ENCODE measurements at places on chromosomes 7 and 10. TPM values are rescaled to one million over a fixed set of nuclear protein-coding genes. Genes with fewer than 3 reads are reported as not detected.

Gene MACC1
- 86.5 TPM for total RNA-seq

Gene NAPEPLD
- total RNA-seq, result 8.9 TPM

Gene CLDN4
- total RNA-seq, result 229 TPM

Gene UNCX
- total RNA-seq, result not detected

Gene RBP4
- total RNA-seq, result 11.5 TPM

Gene CPVL
- 4.6 TPM for total RNA-seq

Gene TEX47
- total RNA-seq, result not detected

Gene TOMM7
- total RNA-seq, result 112 TPM

Gene SEMA3E
- under 0.01 TPM for total RNA-seq

Gene SH2B2
- 7.4 TPM for total RNA-seq

Gene GALNT17
- 8.7 TPM for total RNA-seq

Gene MAGI2
- 7.9 TPM for total RNA-seq

DNA sequence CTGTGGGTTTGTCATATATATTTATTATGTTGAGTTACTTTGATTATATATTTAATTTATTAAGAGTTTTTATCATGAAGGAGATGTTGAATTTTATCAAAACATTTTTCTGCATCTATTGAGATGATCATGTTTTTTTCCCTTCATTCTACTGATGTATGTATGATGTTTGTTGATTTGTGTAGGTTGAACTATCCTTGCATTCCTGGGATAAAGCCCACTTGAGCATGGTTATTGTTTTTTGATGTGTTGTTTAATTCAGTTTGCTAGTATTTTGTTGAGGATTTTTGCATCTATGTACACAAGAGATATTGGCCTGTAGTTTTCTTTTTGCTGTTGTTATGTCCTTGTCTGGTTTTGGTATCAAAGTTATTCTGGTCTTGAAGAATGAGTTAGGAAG is 31.1 kb downstream of the SCART1 start:
- no peak overlapping the region for H3K27ac ChIP-seq
- no peaks in the 10 kb centered on the region for H3K27me3 ChIP-seq
- no peaks in the 10 kb centered on the region for H3K36me3 ChIP-seq

DNA sequence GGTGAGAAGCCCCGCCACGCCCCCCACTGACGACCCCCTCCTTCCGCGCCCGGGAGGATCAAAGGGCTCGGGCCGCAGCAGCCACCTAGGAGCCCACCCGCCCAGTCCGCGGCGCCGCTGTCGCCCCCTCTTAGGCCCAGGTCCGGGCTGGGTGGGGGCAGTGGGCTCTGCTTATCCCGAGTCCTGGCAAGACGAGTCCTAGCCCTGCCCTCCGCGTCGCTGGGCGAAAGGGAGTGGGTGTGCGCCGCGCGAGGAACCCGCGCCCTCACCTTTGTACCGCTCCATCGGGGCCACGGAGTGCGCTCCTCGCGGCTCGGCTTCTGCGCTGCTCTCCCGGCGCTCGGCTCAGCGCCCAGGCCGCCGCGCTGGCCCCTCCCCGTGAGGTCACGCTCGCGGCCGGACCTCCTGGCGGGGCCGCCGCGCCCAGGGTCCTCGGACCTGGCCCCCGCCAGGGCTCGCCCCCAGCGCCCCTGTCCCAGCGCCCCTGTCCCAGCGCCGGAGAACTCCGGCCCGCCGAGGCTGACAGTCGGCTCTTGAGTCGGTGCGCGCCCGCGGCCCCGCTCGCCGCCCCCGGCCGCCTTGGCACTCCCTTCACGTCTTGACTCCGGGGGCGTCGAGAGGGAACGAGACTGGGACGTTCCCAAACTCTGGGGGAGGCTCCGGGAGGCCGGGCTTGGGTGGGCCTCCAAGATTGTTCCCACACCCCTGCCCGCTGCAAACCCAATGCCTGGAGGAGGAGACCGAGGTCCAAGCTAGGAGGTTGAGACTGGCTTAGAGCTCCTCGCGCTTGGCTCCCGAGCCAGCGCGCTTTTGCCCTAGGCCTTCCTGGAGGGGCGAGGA is at the start of gene AFAP1L2:
AFAP1L2 (minus strand) TSS at position 332 of the 840 bp plus-strand sequence; CDS start at position 285, 47 bp downstream.
- H3K27me3 ChIP-seq, result peaks cover 14% of the 10 kb centered on the region
- H3K4me3 ChIP-seq, result peak within 1 kb of the TSS; percentile 48
- no peak for DNase-seq
- no peaks in the 10 kb centered on the region for H3K36me3 ChIP-seq
- H3K27ac ChIP-seq, result peak within 1 kb of the TSS; percentile 45

DNA sequence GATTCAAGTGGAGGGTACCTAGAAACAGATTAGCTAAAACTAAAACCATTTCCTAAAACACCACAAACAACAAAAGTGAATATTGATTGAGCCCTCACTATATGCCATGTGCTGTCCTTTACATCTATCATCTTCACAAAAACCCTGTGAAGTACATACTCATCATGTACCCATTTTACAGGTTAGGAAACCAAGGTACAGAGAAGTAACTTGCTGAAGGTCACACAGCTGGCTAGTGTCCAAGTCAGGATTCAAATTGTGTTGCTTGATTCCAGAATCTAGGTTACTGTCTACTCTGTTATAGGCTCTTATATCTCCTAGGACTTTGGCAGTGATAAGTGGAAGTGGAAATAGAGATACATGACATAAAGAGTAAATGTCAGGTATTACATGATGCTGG is 463.8 kb downstream of the LRMDA start:
- no peaks in the 10 kb centered on the region for H3K27me3 ChIP-seq
- DNase-seq, result no peak
- no peaks in the 10 kb centered on the region for H3K36me3 ChIP-seq

- DNase-seq, result no peak
- H3K4me1 ChIP-seq, result no peaks in the 10 kb centered on the region
- H3K36me3 ChIP-seq, result no peaks in the 10 kb centered on the region
- H3K4me3 ChIP-seq, result no peak overlapping the region
- no peak overlapping the region for H3K27ac ChIP-seq
These were observed 130.9 kb upstream of the MKLN1 start for GRCh38 chr7:131196803-131197202.

- no peaks in the 10 kb centered on the region for H3K36me3 ChIP-seq
- H3K27me3 ChIP-seq, result no peaks in the 10 kb centered on the region
- no peak overlapping the region for H3K4me3 ChIP-seq
- H3K27ac ChIP-seq, result peak overlapping the region; percentile 98
- peaks cover 72% of the 10 kb centered on the region for H3K4me1 ChIP-seq
- no peak for DNase-seq
These were observed 14.1 kb upstream of the DDIT4 start for GRCh38 chr10:72259491-72260238.

DNA sequence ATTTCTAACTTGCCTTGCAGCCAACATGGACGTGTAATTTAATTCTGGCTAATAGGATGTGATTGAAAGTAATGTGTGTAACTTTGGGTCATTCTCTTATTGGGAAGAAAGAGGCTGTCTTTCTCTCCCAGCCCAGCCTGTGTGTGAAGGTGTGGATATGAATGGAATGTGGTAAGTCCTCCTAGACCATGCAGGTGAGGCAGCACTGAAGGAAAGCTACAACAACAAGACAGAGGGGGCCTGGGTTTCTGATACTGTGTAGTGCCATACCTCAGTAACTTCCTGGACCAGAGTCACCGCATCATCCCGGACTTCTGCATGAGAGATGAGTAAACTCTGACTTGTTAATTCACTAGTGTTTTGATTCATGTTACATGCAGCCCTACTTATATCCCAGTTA is 237.0 kb downstream of the EXOC4 start:
- no peaks in the 10 kb centered on the region for H3K27me3 ChIP-seq
- H3K4me3 ChIP-seq, result no peak overlapping the region
- H3K27ac ChIP-seq, result no peak overlapping the region
- no peaks in the 10 kb centered on the region for H3K36me3 ChIP-seq
- no peak for DNase-seq

DNA sequence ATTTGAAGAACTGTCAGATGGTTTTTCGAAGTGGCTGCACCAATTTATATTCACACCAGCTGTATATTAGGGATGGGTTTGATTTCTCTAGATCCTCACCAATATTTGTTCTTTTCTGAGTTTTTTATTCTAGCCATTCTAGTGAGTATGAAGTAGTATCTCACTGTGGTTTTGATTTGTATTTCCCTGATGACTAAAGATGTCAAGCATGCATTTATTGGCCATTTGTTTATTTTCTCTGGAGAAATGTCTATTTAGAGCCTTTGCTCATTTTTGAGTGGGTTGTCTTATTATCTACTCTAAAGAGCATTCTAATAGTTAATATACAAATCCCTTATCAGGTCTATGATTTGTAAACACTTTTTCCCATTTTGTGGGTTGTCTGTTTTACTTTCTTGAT is 123.9 kb downstream of the PCLO start:
- no peak for DNase-seq
- H3K27me3 ChIP-seq, result no peaks in the 10 kb centered on the region
- no peak overlapping the region for H3K27ac ChIP-seq
- no peaks in the 10 kb centered on the region for H3K36me3 ChIP-seq
- no peak overlapping the region for H3K4me3 ChIP-seq

DNA sequence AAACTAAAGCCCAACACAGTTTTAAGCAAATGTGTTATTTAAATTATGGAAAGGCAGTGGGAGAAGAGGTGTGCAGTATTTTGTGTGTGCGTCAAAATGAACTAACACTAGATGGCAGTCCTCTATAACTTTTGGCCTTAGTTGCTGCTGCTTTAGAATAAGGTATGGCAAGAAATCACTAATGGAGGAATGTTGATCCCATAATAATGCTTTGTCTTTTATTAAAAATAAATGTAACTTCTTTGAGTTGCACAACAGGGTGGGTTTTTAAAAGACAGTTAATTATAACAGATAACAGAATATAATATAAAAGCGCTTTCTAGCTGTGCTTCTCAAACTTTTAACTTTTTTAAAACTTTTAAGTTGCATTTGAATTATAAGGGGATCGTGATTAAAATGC is 56.4 kb downstream of the BBS9 start:
- no peak for DNase-seq
- no peaks in the 10 kb centered on the region for H3K36me3 ChIP-seq
- H3K27me3 ChIP-seq, result no peaks in the 10 kb centered on the region
- no peak overlapping the region for H3K27ac ChIP-seq
- H3K4me3 ChIP-seq, result no peak overlapping the region

GRCh38 chr10:20890491-20891337 is 6.4 kb downstream of the NEBL start:
- DNase-seq, result no peak
- no peak overlapping the region for H3K27ac ChIP-seq
- H3K4me1 ChIP-seq, result no peaks in the 10 kb centered on the region
- no peak overlapping the region for H3K4me3 ChIP-seq

DNA sequence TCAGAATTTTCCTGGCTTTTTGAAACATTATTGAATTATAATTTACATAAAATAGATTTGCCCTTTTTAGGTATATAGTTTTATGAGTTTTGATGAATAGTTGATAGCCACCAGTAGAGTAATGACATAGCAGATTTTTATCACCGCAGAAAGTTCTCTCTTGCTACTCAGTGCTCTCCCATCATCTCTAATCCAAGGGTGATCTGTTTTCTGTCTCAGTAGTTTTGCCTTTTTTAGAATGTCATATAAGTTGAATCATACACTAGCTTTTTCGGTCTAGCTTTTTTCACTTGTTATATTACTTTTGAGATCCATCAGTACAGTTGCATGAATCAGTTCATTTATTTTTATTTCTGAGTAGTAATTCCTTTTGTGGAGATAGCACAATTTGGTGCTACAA is 17.9 kb downstream of the RSBN1L start:
- H3K36me3 ChIP-seq, result no peaks in the 10 kb centered on the region
- DNase-seq, result no peak
- no peaks in the 10 kb centered on the region for H3K27me3 ChIP-seq
- peaks cover 11% of the 10 kb centered on the region for H3K4me1 ChIP-seq
- no peak overlapping the region for H3K4me3 ChIP-seq

GRCh38 chr10:129848696-129849451 is 115.2 kb downstream of the EBF3 start:
- H3K27ac ChIP-seq, result no peak overlapping the region
- H3K36me3 ChIP-seq, result no peaks in the 10 kb centered on the region
- no peaks in the 10 kb centered on the region for H3K27me3 ChIP-seq
- peaks cover 6% of the 10 kb centered on the region for H3K4me1 ChIP-seq

- H3K27me3 ChIP-seq, result no peaks in the 10 kb centered on the region
- DNase-seq, result no peak
- H3K27ac ChIP-seq, result no peak overlapping the region
- no peaks in the 10 kb centered on the region for H3K36me3 ChIP-seq
These were observed 70.5 kb downstream of the ADAM12 start for GRCh38 chr10:126317751-126318150.

DNA sequence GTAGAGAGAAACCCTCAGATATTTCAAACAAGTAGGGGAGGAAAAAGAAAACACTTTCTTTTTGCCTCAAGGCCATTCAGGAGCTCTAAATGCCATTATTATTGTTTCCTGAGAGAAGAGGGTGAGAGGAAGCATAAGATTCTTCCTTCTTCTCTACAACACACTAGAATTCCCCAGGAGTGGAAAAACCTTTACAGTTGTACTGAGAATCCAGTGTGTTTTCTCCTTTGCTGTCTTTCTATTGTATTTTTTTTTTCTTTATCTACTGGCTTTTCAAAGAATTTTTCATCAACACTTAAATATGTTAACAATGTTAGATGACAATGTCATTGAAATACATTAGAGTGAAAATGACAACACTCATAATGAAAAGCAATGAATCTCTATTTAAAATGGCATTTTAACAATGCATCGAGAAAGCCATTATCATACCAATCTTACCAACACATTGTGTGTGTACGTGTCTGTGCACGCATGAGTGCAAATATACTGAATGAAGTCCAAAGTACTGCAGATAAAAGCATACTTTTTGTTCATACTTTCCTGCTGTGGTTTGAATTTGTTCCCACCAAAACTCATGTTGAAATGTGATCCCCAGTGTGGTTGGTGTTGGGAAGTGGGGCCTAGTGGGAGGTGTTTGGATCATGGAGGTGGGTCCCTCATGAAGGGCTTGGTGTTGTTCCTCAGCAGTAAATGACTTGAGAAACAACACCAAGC is 24.2 kb upstream of the MACC1 start:
- no peak for DNase-seq
- no peaks in the 10 kb centered on the region for H3K36me3 ChIP-seq
- no peaks in the 10 kb centered on the region for H3K27me3 ChIP-seq
- no peak overlapping the region for H3K27ac ChIP-seq

- no peak for DNase-seq
- peaks cover 25% of the 10 kb centered on the region for H3K4me1 ChIP-seq
- H3K27ac ChIP-seq, result no peak overlapping the region
These were observed 40.4 kb downstream of the PIP4K2A start for GRCh38 chr10:22673785-22674572.

- no peak for DNase-seq
- H3K4me1 ChIP-seq, result peaks cover 24% of the 10 kb centered on the region
- no peaks in the 10 kb centered on the region for H3K27me3 ChIP-seq
- peak overlapping the region; percentile 75 for H3K27ac ChIP-seq
- no peaks in the 10 kb centered on the region for H3K36me3 ChIP-seq
These were observed 4.6 kb downstream of the AKR1B1 start for GRCh38 chr7:134454277-134454676.

DNA sequence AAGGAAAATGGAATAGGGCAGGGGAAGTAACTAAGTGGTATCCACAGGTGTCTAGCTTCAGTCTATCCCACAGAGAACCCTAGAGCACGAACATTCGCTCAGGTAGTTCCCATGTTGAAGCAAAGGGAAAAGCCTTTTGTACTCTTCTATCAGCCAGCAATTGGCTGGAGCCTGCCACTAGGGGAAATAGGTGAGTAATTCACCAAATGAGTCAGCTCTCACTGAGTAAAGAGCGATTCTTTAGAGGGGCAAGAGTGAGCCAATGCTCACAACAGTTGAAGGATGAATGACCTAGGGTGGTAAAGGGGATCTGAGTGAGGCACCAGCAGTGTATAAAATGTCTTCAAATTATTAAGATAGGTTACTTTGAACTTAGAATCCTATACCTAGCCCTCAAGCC is 94.1 kb upstream of the ZNF800 start:
- H3K27me3 ChIP-seq, result no peaks in the 10 kb centered on the region
- H3K4me3 ChIP-seq, result no peak overlapping the region
- no peaks in the 10 kb centered on the region for H3K36me3 ChIP-seq
- no peaks in the 10 kb centered on the region for H3K4me1 ChIP-seq
- H3K27ac ChIP-seq, result no peak overlapping the region

All from upper lobe of left lung (tissue), 6 donors.